ENCODE measurements at places on chromosomes 11 and 22.

GRCh38 chr11:117421041-117421440, 93.4 kb downstream of the CEP164 start:
- no peaks in the 10 kb centered on the region for H3K36me3 ChIP-seq
- no peak for DNase-seq
- H3K27ac ChIP-seq: no peak overlapping the region
- H3K4me1 ChIP-seq: no peaks in the 10 kb centered on the region
- H3K27me3 ChIP-seq: no peaks in the 10 kb centered on the region

- DNase-seq: no peak
- no peaks in the 10 kb centered on the region for H3K36me3 ChIP-seq
- H3K4me1 ChIP-seq: peaks cover 11% of the 10 kb centered on the region
- peak overlapping the region; percentile 28 for H3K27ac ChIP-seq
- no peak overlapping the region for H3K4me3 ChIP-seq
Measured at GRCh38 chr22:19565382-19566278, 41.4 kb upstream of the CLDN5 start.

DNA sequence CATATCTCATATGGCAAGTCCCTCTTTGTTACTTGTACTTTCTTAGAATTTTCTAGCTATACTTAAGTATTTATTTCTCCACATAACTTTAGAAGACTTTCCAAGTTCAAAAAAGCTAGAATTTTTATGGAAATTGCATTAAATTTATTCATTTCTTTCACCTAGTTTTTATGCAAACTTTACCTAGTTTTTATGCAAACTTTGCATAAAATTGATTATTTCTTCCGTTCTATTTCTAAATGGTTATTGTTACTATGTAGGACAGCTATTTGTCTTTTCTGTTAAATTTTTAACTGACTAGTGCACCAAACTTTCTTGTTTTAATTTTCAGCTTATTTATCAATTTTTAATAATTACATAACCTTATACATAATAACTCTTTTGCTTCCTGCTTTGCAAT, 3.2 kb upstream of the CREBZF start:
- peaks cover 10% of the 10 kb centered on the region for H3K4me1 ChIP-seq
- H3K4me3 ChIP-seq: no peak overlapping the region
- DNase-seq: no peak
- H3K27me3 ChIP-seq: no peaks in the 10 kb centered on the region
- no peaks in the 10 kb centered on the region for H3K36me3 ChIP-seq

GRCh38 chr11:117822074-117823033, 2.2 kb downstream of the FXYD2 start:
- H3K27ac ChIP-seq: no peak overlapping the region
- H3K4me1 ChIP-seq: peaks cover 37% of the 10 kb centered on the region
- DNase-seq: peak; percentile 60
- H3K36me3 ChIP-seq: no peaks in the 10 kb centered on the region

DNA sequence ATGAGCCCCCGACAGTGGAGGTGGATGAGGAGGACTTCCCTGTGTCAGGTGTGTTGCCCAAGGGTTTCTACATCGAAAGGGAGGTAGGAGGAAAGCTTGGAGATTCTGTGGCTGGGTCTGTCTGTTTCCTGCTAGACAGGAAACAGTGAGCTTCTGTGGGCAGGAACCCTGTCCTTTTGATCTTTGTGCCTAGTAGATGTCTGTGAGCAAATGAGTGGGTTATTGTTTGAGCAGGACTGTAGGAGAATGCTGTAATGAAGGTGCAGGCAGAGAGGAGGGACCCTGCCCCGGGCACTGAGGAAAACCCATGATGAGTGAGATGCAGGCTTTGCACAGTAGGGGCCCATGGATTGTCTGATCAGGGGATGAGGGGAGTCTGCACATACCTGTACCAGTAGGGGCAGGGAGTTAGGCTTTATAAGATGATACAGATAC, 14.0 kb downstream of the USP35 start:
- H3K4me3 ChIP-seq: no peak overlapping the region
- H3K27me3 ChIP-seq: no peaks in the 10 kb centered on the region
- H3K27ac ChIP-seq: no peak overlapping the region
- no peaks in the 10 kb centered on the region for H3K4me1 ChIP-seq

- DNase-seq: peak; percentile 48
- peaks cover 6% of the 10 kb centered on the region for H3K27me3 ChIP-seq
- no peaks in the 10 kb centered on the region for H3K4me1 ChIP-seq
- no peak overlapping the region for H3K27ac ChIP-seq
- H3K4me3 ChIP-seq: no peak overlapping the region
- no peaks in the 10 kb centered on the region for H3K36me3 ChIP-seq
Measured at GRCh38 chr22:22939588-22940368, 52.2 kb downstream of the IGLL5 start.

- no peak overlapping the region for H3K27ac ChIP-seq
- no peak overlapping the region for H3K4me3 ChIP-seq
- H3K4me1 ChIP-seq: no peaks in the 10 kb centered on the region
- H3K36me3 ChIP-seq: no peaks in the 10 kb centered on the region
- peaks cover 32% of the 10 kb centered on the region for H3K27me3 ChIP-seq
Measured at GRCh38 chr22:22408731-22409696, 99.5 kb downstream of the ZNF280B start.

- no peaks in the 10 kb centered on the region for H3K36me3 ChIP-seq
- DNase-seq: no peak
- peak overlapping the region; percentile 37 for H3K4me3 ChIP-seq
Measured at GRCh38 chr11:64643256-64643881, 52.3 kb downstream of the SLC22A12 start.

- no peak for DNase-seq
- no peaks in the 10 kb centered on the region for H3K36me3 ChIP-seq
- no peak overlapping the region for H3K4me3 ChIP-seq
- peaks cover 23% of the 10 kb centered on the region for H3K4me1 ChIP-seq
Measured at GRCh38 chr11:78341841-78342240, 75.8 kb downstream of the GAB2 start.

DNA sequence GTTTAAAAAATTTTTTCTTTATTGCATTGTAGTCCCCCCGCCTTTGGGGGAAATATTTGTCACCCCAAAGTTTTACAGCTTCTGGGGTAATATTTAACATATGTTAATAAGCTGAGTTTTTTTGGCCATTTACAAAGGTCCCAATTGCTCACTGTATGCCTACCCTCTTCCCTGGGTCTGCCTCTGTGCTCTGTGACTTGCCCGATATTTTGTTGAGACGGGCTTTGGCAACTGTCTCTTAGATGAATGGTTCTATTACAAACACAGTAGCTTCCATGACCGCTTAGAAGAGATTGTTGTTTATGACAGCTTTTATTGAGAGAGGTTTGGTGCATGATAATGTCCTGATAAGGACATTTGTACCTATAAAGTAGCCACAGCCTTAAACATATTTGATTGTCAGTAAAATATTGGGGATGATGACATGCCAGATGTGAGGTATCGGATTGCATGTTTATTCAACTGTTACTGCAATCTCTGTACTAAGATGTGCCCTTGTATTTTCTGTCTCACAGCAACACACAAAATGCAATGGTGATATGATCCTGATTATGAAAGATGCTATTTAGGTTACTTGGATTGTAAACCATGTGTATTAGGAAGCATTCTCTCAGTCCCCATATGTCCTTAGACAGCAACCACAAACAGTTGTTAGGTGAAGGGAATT, 103.1 kb downstream of the TEAD1 start:
- no peak overlapping the region for H3K4me3 ChIP-seq
- no peaks in the 10 kb centered on the region for H3K27me3 ChIP-seq
- H3K4me1 ChIP-seq: peaks cover 6% of the 10 kb centered on the region
- H3K36me3 ChIP-seq: no peaks in the 10 kb centered on the region
- H3K27ac ChIP-seq: no peak overlapping the region
